Fibroblast of skin of left biceps (primary cell): ENCODE measurements at places on chromosomes 2 and 18.

GRCh38 chr2:142952018-142952417 lies 74.6 kb downstream of the KYNU start:
- DNase-seq = no peak

DNA sequence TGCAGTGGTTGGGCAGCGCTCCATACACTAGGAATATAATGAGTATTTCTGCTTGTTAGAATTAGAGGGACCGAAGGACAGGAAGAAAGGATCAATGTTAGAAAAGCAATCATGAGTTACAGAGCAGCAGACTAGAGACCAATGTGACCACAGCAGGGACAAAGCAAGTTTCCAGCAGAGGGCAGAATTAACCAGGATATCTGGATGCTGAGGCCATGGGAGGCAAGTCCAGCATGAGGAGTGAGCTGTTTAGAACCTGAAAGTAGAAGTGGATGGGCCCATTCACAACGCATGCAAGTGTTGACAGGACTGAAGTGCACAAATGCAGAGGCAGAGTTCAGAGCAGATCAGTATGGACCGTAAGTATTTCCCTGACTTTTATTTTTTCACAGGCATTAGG lies 910.4 kb upstream of the GYPC start:
- no peak for DNase-seq

GRCh38 chr2:128622371-128622770 lies 303.7 kb upstream of the HS6ST1 start:
- DNase-seq = no peak

GRCh38 chr2:205495819-205496218 lies 186.5 kb upstream of the NRP2 start:
- DNase-seq = no peak

DNA sequence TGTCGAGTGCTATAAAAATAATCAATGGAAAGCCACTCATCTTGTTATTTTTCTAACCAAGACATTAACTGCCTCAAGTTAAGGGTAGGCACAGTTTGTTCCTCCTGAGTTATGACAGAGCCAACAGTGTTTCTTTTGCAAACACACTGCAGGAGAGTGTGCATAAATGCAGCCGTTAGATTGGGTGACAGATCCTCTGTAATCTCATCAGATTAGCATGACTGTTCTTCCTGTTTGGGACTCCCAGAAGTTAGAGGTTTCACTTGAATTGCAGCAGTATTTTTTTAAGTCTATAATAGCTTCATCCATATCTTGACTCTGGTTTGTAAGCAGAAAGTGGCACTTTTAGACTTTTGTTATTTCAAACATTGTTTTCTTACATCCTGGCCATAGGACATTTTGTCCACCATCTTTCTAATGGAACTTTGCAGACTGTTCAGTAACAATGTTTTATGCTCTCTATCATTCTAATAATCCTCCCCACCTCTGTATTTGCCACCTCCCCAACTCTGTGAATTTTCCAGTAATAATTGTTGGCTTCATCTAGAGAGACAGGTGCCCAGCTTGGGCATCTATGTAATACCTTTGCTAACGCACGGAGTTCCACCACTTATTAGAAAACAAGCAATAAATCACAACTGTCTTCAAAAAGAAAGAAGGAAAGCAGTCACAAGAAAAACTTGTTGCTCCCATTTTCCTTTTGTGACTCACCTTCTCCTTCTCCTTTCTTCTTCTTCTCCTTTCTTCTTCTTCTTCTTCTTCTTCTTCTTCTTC lies 560.0 kb downstream of the ADCYAP1 start:
- DNase-seq = no peak

GRCh38 chr2:39407516-39408296 lies 29.4 kb downstream of the MAP4K3 start:
- DNase-seq = no peak

DNA sequence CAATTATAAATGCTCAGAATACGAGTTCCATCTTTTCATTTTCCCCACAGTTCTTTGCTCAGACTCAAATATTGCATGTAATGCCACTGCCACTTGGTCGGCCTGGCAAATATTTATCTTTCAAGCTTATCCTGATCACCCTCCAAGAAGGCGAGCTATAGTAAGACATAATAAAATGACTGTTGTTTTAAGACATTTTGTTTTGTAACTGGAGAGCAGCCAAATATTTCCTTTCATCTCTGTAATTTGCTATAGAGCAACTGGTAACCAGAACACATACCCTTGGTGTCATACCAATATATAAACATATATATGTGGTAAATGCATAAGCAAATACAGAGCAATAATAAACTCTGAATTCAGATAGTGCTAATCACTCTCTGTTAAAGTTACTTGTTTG lies 7.3 kb upstream of the ATL2 start:
- no peak for DNase-seq

- no peak for DNase-seq
Observed at GRCh38 chr2:105760639-105761337, 16.1 kb downstream of the NCK2 start.

- no peak for DNase-seq
Observed at GRCh38 chr18:48887905-48888772, 62.6 kb downstream of the SMAD7 start.

GRCh38 chr2:13611939-13612338 lies 895.2 kb downstream of the TRIB2 start:
- no peak for DNase-seq

GRCh38 chr2:85410584-85411404 lies 628 bp upstream of the CAPG start:
- no peak for DNase-seq

DNA sequence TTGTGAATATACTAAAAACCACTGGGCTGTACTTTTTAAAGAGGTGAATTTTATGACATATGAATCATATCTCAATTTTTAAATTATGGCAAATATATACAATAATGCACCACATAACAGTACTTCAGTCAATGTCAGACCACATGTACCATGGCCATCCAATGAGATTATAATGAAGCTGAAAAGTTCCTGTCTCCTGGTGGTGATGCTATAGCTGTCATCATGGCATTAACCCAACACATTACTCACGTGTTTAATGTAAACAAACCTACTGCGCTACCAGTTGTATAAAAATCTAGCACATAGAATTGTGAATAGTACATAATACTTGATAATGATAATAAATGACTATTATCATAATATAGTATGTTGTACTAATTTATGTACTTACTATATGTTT lies 77.6 kb upstream of the ID2 start:
- DNase-seq = no peak

DNA sequence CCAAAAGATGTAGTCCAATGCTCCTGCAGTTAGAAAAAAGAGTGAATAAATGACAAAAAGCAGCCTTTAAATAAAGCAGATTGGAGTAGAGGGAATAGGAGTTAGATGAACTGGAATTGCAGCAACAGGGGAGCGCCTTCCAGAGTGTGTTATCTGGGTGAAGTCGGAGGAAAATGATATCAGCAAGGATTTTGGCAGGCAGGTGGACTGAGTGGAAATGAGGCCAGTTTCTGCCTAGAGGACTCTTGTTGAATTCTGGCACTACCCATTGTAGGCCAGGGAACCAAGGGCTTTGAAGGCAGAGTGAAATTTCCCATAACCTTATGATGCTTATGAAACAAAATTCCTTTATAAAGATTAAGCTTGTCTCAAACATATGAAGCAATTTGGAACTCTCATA lies 59.8 kb downstream of the AKAIN1 start:
- no peak for DNase-seq

DNA sequence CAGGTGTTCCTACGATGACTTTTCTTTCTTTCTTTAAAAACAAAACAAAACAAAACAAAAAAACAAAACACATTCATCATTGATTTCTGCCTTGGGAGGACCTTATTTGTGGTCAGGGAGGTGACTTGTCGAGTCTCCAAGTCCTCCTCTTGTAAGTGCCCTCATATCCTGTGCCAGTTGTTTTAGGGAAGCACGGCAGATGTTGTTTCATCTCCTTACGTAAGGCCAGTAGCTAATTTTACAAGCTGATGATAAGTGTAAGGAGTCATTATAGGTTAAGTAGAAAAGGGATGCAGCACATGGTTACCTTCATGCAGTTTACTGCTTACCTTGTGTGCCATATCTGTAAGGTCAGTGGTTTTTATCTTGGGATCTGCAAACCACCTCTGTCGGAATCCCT lies 52.2 kb downstream of the MRPS9 start:
- no peak for DNase-seq

- no peak for DNase-seq
Observed at GRCh38 chr2:224155896-224156295, 116.8 kb upstream of the SERPINE2 start.

DNA sequence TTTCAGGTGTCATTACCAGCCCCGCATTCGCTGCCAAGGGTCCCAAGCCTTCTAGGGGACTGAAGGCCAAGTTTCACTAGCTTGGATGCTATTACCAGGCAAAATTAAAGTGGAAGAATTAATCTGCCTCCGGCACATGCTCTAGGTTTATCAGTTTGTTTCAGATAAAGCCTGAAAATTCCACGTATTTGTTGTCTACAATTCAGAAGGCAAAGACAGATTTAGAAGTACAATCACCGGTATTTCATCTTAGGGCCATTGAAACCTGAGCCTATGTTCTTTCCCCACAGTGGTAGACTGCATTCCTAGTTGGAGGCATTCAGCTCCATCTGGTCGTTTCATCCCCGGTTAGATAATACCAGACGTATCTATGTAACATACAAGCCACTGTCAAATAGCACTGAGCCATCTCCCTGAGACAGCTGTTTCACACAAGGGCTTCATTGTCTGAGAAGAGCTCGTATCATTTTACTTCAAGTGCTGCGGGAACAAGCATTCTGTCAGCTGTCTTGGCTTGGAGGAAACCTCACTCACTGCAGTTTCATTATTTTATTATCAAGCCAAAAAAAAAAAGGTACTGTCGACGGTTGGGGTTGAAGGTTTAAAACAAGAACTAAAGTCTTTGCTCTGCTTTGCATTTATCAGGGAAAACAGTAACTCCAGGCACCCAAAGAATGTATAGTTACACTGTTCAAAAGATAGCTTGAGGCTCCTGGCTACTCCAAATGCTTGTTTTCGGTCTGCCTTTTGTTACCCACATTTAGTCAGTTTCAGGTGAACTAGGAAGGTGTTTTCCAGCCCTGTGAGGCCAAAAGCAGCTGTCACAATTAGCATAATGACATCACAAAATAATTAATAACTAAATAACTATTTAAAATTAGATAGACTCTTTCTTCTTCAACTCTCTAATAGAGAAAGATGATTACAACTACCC lies 76.7 kb downstream of the TGIF1 start:
- peak; percentile 29 for DNase-seq

- DNase-seq = no peak
Observed at GRCh38 chr2:196404276-196404675, 232.9 kb upstream of the STK17B start.

- DNase-seq = no peak
Observed at GRCh38 chr2:43057026-43057741, 169.2 kb downstream of the ZFP36L2 start.

GRCh38 chr2:75276093-75277029 lies 77.0 kb upstream of the TACR1 start:
- DNase-seq = no peak

DNA sequence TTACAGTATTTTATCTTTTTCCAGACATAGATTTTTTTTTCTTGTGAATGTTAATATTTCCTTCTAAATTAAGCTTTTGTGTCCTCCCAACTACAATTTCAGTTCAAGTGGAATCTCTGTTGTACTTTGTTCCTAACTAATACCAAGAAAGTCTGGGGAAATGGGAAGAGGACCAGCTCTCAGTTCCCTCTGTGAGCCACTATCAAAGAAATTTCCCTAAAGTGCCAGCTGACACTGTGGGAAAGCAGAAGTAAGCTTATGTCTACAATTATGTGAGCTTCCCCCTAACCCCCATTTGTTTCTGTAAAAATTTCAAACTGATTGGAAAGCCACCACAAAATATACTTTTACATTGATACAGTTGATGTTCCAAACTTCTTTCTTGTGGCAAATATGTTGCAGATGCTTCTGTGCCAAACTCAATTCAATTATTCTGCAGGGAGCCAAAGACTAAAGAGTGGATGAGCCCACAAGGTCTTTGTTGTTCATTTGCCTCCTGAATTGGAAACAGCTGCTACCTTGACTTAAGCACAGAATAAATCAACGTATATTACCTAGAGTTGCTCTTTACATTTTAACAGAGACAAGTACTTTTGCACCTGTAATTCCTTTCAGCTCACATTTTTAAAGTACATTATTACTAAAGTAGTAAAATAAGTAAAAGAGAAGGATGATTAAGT lies 306.6 kb downstream of the PTH2R start:
- no peak for DNase-seq

DNA sequence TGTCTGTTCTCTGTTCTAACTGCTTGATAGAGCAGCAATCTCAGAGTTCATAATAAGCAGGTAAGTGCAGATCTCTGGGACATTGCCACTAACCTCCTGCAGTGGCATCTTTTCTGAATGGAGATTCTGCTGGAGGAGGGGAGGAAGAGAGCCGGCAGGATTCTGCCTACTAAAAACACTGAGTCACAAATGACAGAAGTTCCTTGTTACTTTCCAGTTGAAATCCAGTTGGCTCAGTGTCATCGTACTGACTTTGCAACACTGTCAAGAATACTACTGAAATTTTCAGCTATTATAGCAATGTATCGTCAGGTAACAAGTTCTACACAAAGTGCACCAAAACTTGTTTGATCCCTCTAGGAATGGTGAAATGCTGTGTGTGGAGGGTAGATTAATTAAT lies 79.6 kb upstream of the ST6GAL2 start:
- no peak for DNase-seq

DNA sequence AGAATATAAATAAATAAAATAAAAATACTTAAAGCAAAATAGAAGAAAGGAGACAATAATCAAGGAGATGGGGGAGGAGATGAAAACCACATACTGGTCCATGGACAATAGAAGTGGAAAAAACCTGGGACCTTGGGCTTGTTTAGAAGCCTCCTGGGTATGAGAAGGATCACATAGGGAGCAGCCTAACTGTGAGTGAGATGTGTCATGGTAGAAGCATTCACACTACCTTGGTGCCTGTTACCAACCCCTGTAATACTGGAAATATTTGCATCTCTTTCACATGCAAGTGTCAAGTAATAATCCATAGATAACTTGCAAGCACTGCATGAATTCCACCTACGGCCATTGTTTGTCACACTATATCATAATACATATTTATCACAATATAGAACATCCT lies 23.2 kb upstream of the RNF103 start:
- DNase-seq = no peak

DNA sequence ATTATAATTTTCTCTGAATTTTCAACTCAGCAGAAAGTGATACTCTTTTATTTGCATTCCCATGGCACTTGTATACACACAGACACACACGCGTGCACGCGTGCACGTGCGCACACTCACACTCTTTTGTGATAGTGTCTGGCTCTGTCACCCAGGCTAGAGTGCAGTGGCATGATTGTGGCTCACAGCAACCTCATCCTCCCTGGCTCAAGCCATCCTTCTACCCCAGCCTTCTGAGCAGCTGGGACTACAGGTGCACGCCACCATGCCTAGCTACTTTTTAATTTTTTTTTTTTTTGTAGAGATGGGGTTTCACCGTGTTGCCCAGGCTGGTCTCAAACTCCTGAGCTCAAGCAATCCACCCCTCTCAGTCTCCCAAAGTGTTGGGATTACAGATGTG lies 123.2 kb downstream of the MC4R start:
- no peak for DNase-seq

- DNase-seq = no peak
Observed at GRCh38 chr2:68846091-68846490, 25.1 kb downstream of the BMP10 start.
